ENCODE measurements at places on chromosomes 16 and 17. TPM values are rescaled to one million over a fixed set of nuclear protein-coding genes. Genes with fewer than 3 reads are reported as not detected.

The KRT25 gene
- not detected for total RNA-seq

The NXPH3 gene
- total RNA-seq = not detected

The COG8 gene
- total RNA-seq = 23.2 TPM

The SPHK1 gene
- total RNA-seq = 0.52 TPM

The SLC16A11 gene
- 0.39 TPM for total RNA-seq

The FOXO3B gene
- total RNA-seq = 4.5 TPM

The SYCE1L gene
- total RNA-seq = 15.8 TPM

The TMEM88 gene
- 31.5 TPM for total RNA-seq

The RFNG gene
- total RNA-seq = 35.1 TPM

The NEURL4 gene
- 39.5 TPM for total RNA-seq

The KRTAP4-3 gene
- total RNA-seq = not detected

The YPEL3 gene
- total RNA-seq = 121 TPM

The GINS2 gene
- total RNA-seq = 2.9 TPM

The ESRP2 gene
- not detected for total RNA-seq

The KCNH4 gene
- total RNA-seq = 0.47 TPM

The SULT1A1 gene
- total RNA-seq = 8.6 TPM

The PIK3R5 gene
- 275 TPM for total RNA-seq

The KRTAP9-2 gene
- not detected for total RNA-seq

The TEX19 gene
- not detected for total RNA-seq

The NSF gene
- 71.4 TPM for total RNA-seq

The CCDC40 gene
- 0.32 TPM for total RNA-seq

The GPR139 gene
- not detected for total RNA-seq

The FBXW10 gene
- total RNA-seq = not detected

The SPATA32 gene
- 0.20 TPM for total RNA-seq

The CRAMP1 gene
- total RNA-seq = 30.5 TPM

The EVI2A gene
- total RNA-seq = 77.4 TPM

The NKIRAS2 gene
- total RNA-seq = 14.6 TPM
